ENCODE measurements at places on chromosomes 3 and 15. TPM values are rescaled to one million over a fixed set of nuclear protein-coding genes. Genes with fewer than 3 reads are reported as not detected.

Gene ROBO2
- total RNA-seq = 330 TPM

DNA sequence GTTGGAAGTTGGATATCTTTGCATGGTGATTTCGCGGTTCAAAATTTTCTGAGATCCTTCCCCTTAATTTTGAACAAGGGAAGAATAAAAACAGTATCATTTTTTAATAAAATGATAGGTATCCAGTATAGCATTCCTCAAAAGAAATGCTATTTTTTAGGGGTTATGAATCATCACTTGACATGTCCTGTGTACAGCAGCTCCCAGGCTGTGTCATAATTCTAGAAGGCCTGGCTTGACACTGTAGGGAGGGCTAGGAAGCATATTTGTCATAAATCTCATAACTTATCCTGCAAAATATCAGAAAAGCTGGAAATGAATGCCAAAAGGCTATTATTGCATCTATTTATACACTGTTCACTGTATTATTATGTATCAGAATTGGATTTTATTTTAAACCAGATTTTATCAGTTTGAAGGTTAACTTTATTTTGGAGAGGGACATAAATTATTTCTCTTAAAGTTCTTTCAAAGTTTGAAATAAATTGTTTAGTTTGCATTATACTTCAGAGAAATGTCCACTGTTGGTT lies 539.1 kb upstream of the ROBO2 start:
- no peaks in the 10 kb centered on the region for H3K4me1 ChIP-seq
- H3K4me3 ChIP-seq = no peak overlapping the region
- no peaks in the 10 kb centered on the region for H3K27me3 ChIP-seq
- H3K36me3 ChIP-seq = no peaks in the 10 kb centered on the region
- H3K27ac ChIP-seq = no peak overlapping the region
- DNase-seq = no peak

DNA sequence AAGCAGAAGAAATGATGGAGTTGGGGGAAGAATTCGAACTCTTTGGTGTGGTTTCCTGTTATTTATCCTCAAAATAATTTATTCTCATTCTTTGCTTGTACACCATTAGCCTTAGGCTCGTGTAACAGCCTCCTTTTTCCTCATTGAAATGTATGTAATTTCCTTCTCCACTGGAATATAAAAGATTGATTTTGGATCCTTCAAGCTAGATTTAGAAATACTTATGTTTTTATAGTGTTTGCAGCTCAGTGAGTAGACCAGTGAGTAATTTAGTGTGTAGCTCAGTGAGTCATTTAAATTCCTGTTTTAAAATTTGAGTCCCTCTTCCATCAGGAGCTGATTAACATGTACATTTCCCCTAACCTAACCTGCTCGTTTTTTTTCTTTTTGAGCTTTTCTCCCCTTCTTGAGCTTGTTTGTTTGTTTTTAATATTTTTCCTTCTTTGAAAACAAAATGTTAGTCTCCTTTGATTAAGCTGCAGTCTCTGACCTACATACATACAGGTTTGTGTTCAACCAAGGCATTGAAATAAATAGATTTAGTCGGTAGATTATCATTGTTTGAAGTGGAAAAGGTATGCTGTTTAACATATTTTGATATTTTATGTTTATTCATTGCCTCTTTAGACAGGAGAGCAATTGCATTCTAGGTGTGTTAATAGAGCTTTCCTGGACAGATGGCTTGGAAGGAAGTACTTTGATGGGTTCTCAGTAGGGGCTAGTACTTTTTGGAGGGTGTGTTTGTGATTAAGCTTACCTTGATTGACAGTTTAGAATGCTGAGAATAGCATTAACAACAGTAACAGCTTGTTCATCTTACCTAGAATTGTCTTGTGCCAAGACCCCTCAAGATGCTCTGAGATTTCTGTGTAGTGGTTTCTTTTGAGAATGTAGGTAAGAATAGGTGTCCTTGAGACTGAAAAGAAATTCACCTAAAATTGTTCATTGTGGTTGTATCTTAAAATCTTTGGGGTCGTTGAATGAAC lies 5.9 kb downstream of the USP3 start:
- no peaks in the 10 kb centered on the region for H3K36me3 ChIP-seq
- H3K4me1 ChIP-seq = peaks cover 11% of the 10 kb centered on the region
- H3K27ac ChIP-seq = no peak overlapping the region

DNA sequence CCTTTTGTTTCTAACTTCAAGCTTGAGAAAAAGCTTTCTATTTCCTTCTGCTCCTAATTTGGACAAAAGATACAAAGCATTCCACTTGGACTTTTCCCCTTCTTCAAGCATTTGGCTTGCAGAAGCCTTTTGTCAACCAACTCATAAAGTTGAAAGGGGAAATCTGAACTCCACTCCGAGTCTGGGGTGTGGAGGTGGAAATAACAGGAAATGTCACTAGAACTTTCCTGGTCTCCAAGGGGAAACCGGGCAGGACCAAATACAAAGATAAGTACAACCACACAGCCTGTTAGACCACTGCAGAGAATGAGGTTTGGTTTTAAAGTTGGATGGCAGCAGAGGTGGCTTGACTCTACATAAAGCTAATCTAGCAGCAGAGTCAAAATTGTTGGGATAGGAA lies 4.2 kb upstream of the C3orf80 start:
- no peak overlapping the region for H3K4me3 ChIP-seq
- no peaks in the 10 kb centered on the region for H3K36me3 ChIP-seq
- H3K27ac ChIP-seq = no peak overlapping the region

- H3K27me3 ChIP-seq = peaks cover 3% of the 10 kb centered on the region
- no peak overlapping the region for H3K4me3 ChIP-seq
- no peak overlapping the region for H3K27ac ChIP-seq
- H3K4me1 ChIP-seq = no peaks in the 10 kb centered on the region
- no peaks in the 10 kb centered on the region for H3K36me3 ChIP-seq
These were observed 67.0 kb downstream of the CHCHD4 start for GRCh38 chr3:14057701-14058100.

GRCh38 chr3:64685800-64686445 lies 1.9 kb downstream of the ADAMTS9 start:
- no peak overlapping the region for H3K27ac ChIP-seq
- peak; percentile 63 for DNase-seq
- H3K27me3 ChIP-seq = peaks cover 16% of the 10 kb centered on the region

- no peak overlapping the region for H3K27ac ChIP-seq
- no peak overlapping the region for H3K4me3 ChIP-seq
- no peaks in the 10 kb centered on the region for H3K36me3 ChIP-seq
- no peaks in the 10 kb centered on the region for H3K27me3 ChIP-seq
- DNase-seq = no peak
- H3K4me1 ChIP-seq = no peaks in the 10 kb centered on the region
These were observed 85.8 kb downstream of the CFAP20DC start for GRCh38 chr3:58963928-58964503.

GRCh38 chr3:85255949-85256348 lies 297.2 kb downstream of the CADM2 start:
- H3K4me1 ChIP-seq = peaks cover 28% of the 10 kb centered on the region
- H3K4me3 ChIP-seq = no peak overlapping the region
- no peaks in the 10 kb centered on the region for H3K36me3 ChIP-seq
- H3K27ac ChIP-seq = no peak overlapping the region

- no peaks in the 10 kb centered on the region for H3K36me3 ChIP-seq
- peaks cover 2% of the 10 kb centered on the region for H3K27me3 ChIP-seq
- no peak for DNase-seq
- peak overlapping the region; percentile 8 for H3K4me3 ChIP-seq
- peak overlapping the region; percentile 88 for H3K27ac ChIP-seq
These were observed 70.6 kb downstream of the GOLIM4 start for GRCh38 chr3:168025076-168025475.

GRCh38 chr3:195550723-195551122 lies 7.6 kb upstream of the PPP1R2 start:
- no peaks in the 10 kb centered on the region for H3K36me3 ChIP-seq
- peaks cover 9% of the 10 kb centered on the region for H3K4me1 ChIP-seq
- H3K27ac ChIP-seq = no peak overlapping the region
- DNase-seq = no peak

- peaks cover 11% of the 10 kb centered on the region for H3K4me1 ChIP-seq
- H3K27ac ChIP-seq = no peak overlapping the region
- no peak for DNase-seq
- H3K4me3 ChIP-seq = no peak overlapping the region
- H3K27me3 ChIP-seq = peaks cover 7% of the 10 kb centered on the region
- no peaks in the 10 kb centered on the region for H3K36me3 ChIP-seq
These were observed 123.7 kb upstream of the ATP2B2 start for GRCh38 chr3:10628891-10629670.

Gene COMMD2
- 60.8 TPM for total RNA-seq

GRCh38 chr3:158420654-158421396 lies 150.2 kb upstream of the MLF1 start:
- no peak overlapping the region for H3K27ac ChIP-seq
- no peaks in the 10 kb centered on the region for H3K36me3 ChIP-seq
- no peak overlapping the region for H3K4me3 ChIP-seq
- no peak for DNase-seq
- H3K4me1 ChIP-seq = peaks cover 3% of the 10 kb centered on the region
- no peaks in the 10 kb centered on the region for H3K27me3 ChIP-seq

Gene CTSH
- total RNA-seq = not detected

DNA sequence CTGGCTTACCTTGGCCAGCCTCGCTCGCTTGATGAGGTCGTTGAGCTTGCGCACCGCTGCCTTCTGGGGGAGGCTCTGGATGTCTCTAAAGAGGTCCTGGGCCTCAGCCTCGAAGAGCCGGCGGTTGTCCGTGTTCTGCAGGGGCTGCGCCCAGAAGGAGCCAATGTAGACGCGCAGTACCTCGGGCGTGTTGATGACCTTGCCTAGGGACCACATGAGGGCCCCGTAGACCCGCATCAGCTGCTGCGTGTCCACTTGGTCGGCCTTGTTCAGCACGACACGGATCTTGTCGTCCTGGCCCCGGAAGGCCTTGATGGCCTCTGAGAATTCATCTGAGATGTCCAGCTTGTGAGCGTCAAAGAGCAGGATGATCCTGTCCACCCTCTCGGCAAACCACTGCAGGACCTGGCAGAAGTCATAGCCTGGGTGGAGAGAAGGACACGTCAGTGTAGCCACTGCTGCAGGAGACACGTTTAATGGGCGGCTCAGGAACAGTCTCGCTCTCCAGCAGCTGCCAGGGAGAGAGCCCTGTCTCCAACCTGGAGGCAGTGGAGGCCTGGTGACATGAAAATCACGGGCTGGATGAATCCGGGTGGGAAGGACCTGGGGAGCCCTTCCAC lies 25.5 kb upstream of the SPTBN5 start:
- H3K27ac ChIP-seq = no peak overlapping the region
- H3K36me3 ChIP-seq = no peaks in the 10 kb centered on the region
- peaks cover 22% of the 10 kb centered on the region for H3K4me1 ChIP-seq
- no peak for DNase-seq
- peaks cover 7% of the 10 kb centered on the region for H3K27me3 ChIP-seq
- H3K4me3 ChIP-seq = peak overlapping the region; percentile 47

Gene KCNAB1
- 16.5 TPM for total RNA-seq

Gene SLC27A2
- total RNA-seq = not detected

DNA sequence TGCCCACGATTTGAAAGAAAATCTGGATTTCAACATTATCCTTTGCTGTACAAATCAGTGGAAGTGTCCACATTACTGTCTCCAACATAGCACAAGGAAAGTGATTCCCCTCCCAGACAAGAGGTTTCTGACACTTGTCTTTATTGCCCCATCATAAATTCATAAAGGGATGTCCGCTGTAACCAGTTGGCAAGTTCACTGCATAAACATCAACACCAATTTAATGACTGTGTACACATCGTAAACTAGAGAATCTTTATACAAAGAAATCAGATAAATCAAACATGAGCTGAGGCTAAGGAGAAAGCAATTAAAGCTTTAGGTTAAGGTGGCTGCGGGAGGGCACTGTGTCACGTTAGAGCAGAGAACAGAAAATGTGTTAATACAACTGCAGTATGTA lies 129.8 kb downstream of the MEIS2 start:
- no peak overlapping the region for H3K27ac ChIP-seq
- no peak for DNase-seq
- no peaks in the 10 kb centered on the region for H3K27me3 ChIP-seq
- no peaks in the 10 kb centered on the region for H3K36me3 ChIP-seq

Gene LRRC31
- not detected for total RNA-seq

DNA sequence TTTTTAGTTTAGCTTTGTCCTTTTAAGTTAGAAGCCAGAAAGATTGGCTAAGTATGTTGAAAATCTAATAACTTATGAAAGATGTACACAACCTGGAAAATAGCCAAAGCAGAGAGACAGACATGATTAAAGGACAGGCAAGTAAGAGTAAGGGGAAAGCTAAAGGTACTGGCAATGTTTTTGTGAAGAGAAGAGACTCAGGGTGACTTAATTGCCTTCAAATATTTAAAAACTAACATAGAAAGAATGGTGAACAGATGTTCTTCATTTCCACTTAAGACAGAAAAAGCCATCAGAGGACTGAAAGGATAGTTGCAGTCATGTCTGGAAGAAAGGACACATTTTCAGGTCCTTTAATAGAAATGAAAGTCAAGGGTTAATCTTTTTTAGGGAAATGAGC lies 68.8 kb downstream of the ZNF385D start:
- no peak overlapping the region for H3K4me3 ChIP-seq
- no peaks in the 10 kb centered on the region for H3K27me3 ChIP-seq
- no peaks in the 10 kb centered on the region for H3K36me3 ChIP-seq

DNA sequence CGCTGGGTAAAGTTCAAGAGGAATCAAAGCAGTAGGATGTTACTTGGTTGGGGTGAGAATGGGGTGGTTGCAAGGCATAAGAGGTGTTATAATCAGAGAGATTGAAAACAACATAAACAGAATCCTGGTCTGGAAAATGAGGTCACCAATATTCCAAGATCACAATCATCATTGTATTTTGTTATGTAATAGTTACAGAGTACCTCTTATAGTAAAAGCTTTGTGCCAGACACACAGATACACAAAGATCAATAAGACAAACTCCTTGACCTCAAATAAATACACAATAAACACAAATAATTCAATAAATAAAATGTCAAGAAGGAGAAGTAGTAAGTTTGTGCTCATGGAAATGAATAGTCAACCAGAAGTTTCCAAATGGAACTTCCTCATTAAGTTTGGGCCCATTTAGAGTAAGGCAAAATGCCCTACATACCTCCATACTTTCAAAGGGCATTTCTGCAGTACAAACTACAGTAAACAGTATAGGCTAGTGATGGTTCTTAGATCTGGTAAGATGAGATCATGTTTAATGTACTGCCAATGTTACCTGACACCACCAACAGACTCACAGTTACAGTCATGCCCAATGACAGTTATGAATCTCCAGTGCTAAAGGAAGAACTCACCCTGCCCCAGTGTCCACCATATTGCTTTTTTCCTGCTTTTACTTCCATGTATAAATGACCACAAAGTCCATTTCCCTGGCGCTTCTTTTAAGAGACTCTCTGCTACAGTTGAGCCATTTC lies 93.4 kb downstream of the KCNMB2 start:
- no peak for DNase-seq
- H3K36me3 ChIP-seq = peaks cover 7% of the 10 kb centered on the region
- no peak overlapping the region for H3K27ac ChIP-seq
- H3K4me1 ChIP-seq = no peaks in the 10 kb centered on the region
- H3K27me3 ChIP-seq = no peaks in the 10 kb centered on the region

- no peak overlapping the region for H3K27ac ChIP-seq
- DNase-seq = no peak
- H3K36me3 ChIP-seq = no peaks in the 10 kb centered on the region
- H3K4me3 ChIP-seq = no peak overlapping the region
These were observed 22.0 kb downstream of the ACAD11 start for GRCh38 chr3:132637590-132637989.

All from glutamatergic neuron (in vitro differentiated cells).